ENCODE measurements at places on chromosomes 2 and 18.
A peak's percentile ranks its signal among the peaks of the same experiment; 100 is the strongest.

DNA sequence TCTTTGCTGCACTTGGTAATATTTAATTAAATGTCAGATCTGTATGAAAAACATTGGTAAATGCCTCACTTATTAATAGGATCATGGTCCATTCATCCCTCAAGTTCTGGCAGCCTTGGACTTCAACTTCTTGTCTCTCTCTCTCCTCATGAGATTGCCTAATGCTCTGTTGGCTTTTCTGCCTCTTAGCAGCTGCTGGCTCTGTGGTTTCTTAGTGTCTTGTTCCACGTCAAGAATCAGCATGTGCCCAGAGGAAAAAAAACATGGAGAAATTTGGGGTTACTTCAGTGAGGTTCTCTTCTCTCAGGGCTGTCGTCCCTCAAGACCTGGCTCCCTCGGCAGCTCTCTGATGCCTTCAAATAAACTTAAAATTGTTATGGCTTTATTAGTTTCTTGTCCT, 75.4 kb downstream of the TAF4B start:
- DNase-seq = peak; percentile 27

- DNase-seq = peak; percentile 41
Measured at GRCh38 chr2:98601532-98602132, 6.7 kb downstream of the COA5 start.

- no peak for DNase-seq
Measured at GRCh38 chr2:196041786-196042185, 26.9 kb downstream of the DNAH7 start.

- DNase-seq = no peak
Measured at GRCh38 chr18:58882044-58882443, 17.4 kb downstream of the ZNF532 start.

GRCh38 chr2:108941767-108942166, 47.3 kb downstream of the EDAR start:
- DNase-seq = no peak

DNA sequence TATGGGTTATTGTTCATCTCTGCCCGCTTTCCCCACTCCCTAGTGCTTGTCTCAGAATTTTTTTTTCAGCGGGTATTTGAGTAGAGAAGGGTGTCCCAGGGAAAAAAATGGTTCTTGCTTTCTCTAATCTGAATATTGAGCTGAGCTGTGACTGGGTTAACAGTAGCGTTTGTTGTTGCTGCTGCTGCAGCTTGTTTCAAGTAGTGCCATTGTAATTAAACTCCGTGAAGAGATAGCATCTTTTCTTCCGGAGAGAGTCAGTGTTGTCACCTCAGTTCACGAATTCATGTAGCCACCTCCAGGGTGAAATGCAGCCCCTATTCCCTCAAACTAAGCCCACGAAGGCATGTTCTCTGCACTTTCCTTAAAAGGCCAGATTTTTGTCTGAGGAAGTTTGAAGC, 1.5 kb upstream of the AAK1 start:
- no peak for DNase-seq

DNA sequence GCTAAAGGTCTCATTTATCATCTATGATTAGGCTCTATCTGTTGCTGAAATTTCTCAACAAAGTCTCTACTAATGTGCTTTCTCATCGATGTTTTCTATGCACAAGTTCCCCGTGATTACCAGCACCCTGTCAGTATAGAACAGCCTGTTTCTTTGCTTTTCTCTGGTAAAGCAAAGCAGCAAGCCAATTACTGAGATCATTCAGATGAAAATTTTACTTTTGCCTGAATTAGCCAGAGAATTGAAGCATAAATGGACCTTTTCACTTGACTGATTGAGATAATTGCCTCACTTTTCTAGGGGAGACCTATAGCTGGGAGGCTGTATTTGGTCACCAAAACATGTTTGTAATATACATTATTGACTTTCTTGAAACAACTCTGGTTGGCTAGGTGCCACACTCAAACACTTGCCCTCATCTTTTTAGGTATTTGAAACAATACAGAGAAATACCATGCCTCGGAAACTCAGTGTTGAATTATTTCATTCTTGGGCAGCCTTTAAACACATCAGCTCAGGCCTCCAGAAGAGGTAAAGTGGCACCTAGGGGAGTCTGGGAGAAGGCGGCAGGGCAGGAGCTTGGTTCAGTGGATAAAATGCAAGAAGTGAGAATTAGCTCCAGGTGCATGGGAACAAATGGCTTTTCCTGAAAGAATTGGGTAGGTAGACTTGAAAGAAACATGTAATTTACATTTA, 96.2 kb downstream of the GALNT3 start:
- DNase-seq = no peak

- no peak for DNase-seq
Measured at GRCh38 chr2:149732730-149733290, 145.2 kb upstream of the MMADHC start.

GRCh38 chr2:191626497-191627151, 51.3 kb upstream of the NABP1 start:
- DNase-seq = no peak

DNA sequence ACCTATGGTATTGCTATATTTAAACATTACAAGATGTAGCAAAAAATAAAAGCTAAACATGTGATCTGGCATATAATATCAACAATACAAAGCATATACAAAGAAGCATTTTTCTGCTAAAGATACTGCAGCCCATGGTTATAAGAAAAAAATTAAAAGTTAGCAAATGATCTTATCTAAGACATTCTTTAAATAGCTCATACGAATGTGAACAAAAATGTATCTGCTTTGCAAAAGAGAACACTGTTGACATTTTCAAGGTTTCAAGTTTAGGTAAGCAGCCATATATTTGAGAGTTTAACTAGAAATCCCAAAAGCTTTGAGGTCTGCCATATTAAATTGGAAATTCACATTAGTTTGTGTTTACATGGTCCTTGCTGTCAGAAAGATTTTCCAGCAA, 301.0 kb upstream of the SLC39A10 start:
- DNase-seq = no peak

DNA sequence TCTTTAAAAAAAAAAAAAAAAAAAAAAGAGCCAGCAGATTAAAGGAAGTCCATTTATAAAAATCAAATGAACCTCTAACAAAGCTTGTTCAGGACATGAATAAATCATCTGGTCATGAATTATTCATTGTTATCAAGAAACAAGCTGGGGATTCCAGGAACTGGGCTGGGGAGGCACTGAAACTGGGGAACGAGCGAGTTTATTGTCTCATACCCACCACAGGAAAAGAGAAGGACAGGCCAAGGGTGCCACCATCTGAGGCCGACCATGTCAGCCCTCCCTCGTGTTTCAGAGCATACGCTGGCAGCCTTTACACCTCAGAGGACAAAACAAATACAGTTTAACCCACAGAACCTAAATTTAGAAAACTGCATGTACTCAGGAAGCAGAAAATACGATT, 164.2 kb downstream of the VWC2L start:
- DNase-seq = no peak

- DNase-seq = no peak
Measured at GRCh38 chr2:240244543-240244942, 104.1 kb upstream of the OTOS start.

DNA sequence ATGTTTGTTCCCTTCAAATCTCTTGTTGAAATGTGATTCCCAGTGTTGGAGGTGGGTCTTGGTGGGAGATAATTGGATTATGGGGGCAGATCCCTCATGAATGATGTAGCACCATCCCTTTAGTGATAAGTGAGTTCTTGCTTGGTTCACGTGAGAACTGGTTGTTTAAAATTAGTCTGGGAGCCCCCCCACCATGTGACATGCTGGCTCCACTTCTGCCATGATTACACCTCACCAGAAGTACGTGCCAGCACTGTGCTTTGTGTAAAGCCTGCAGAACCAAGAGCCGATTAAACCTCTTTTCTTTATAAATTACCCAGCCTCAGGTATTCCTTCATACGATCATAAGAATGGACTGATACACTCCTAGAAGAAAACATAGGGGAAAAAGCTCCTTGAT, 10.1 kb downstream of the ABI2 start:
- no peak for DNase-seq

- no peak for DNase-seq
Measured at GRCh38 chr2:112916625-112917247, 5.8 kb downstream of the IL37 start.

- no peak for DNase-seq
Measured at GRCh38 chr2:40087434-40087833, 308.4 kb upstream of the THUMPD2 start.

- no peak for DNase-seq
Measured at GRCh38 chr2:75022516-75022915, 64.1 kb downstream of the POLE4 start.

All from AML-193 (cell line).